ENCODE measurements at places on chromosomes 5 and 9.

- H3K4me3 ChIP-seq: no peak overlapping the region
- no peak for DNase-seq
- peaks cover 27% of the 10 kb centered on the region for H3K4me1 ChIP-seq
- H3K36me3 ChIP-seq: no peaks in the 10 kb centered on the region
- H3K27me3 ChIP-seq: no peaks in the 10 kb centered on the region
Observed at GRCh38 chr5:16487456-16487855, 21.9 kb upstream of the ZNF622 start.

- no peaks in the 10 kb centered on the region for H3K36me3 ChIP-seq
- H3K4me3 ChIP-seq: no peak overlapping the region
- no peak overlapping the region for H3K27ac ChIP-seq
- H3K27me3 ChIP-seq: no peaks in the 10 kb centered on the region
- H3K4me1 ChIP-seq: peaks cover 33% of the 10 kb centered on the region
Observed at GRCh38 chr9:126487856-126488255, 125.9 kb upstream of the LMX1B start.

GRCh38 chr5:135988546-135988945, 33.8 kb upstream of the LECT2 start:
- H3K36me3 ChIP-seq: no peaks in the 10 kb centered on the region
- H3K4me1 ChIP-seq: no peaks in the 10 kb centered on the region
- peaks cover 15% of the 10 kb centered on the region for H3K27me3 ChIP-seq

DNA sequence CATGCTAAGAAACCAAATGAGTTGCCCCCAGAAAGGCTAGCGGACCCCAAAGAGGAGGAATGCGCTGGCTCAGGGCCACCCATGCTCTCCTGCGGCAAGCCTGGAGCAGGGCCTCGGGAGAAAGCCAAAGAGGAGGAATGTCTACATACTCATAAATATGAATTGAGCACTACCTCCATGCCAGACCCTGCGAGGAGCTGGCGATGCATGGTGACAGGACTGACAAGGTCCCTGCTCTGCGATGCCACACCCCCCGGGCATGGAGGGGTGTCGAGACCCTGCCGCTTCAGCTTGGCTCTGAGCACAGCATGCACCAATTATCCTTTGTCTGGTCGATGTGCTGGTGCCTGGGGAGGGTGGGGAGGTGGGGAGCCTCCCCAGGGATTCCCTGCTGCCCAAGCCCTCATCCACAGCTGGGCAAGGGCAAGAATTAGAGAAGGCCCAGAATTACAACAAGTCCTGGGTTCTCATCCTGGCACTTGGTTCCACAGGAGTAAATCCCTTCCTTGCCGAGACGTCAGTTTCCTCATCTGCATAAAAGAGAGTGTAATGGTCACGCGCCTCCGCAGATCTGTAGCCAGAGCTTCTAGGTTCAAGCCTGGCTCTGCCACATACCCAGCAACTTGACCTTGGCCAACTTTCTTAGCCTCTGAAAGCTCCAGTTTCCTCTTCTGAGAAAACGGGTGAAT, 74.4 kb downstream of the FAM114A2 start:
- no peak for DNase-seq
- peaks cover 8% of the 10 kb centered on the region for H3K27me3 ChIP-seq
- H3K4me3 ChIP-seq: no peak overlapping the region
- H3K4me1 ChIP-seq: peaks cover 14% of the 10 kb centered on the region
- no peaks in the 10 kb centered on the region for H3K36me3 ChIP-seq

DNA sequence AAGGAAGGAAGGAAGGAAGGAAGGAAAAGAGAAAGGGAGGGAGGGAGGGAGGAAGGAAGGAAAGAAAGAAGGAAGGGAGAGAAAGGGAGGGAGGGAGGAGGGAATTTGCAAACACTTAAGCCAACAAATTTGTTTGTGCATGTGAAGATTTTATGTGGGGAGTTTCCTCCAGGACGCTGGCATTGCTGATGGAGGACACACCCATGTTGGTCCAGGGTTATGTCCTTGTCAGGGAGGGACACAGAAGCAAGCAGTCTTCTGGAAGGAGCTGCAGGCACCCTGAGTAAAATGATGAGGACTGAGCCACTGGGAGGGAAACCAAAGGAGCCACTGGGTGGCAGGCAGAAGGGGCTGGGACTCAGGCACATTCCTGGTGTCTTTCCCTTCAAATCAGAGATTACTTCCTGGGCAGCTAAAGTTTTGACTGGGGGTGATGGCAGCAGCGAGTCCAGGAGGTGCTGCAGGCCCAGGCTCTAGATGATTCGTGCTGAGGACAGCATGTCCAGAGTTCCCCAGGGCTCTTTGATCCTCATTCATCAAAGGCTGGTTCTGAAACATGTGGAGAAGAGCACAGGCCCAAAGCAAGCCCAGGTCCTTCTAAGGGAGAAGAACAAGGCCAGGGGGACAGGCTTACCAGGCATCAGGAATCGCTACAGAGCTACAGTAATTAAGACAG, 109.2 kb downstream of the PAX5 start:
- H3K27ac ChIP-seq: no peak overlapping the region
- no peak overlapping the region for H3K4me3 ChIP-seq
- DNase-seq: no peak

DNA sequence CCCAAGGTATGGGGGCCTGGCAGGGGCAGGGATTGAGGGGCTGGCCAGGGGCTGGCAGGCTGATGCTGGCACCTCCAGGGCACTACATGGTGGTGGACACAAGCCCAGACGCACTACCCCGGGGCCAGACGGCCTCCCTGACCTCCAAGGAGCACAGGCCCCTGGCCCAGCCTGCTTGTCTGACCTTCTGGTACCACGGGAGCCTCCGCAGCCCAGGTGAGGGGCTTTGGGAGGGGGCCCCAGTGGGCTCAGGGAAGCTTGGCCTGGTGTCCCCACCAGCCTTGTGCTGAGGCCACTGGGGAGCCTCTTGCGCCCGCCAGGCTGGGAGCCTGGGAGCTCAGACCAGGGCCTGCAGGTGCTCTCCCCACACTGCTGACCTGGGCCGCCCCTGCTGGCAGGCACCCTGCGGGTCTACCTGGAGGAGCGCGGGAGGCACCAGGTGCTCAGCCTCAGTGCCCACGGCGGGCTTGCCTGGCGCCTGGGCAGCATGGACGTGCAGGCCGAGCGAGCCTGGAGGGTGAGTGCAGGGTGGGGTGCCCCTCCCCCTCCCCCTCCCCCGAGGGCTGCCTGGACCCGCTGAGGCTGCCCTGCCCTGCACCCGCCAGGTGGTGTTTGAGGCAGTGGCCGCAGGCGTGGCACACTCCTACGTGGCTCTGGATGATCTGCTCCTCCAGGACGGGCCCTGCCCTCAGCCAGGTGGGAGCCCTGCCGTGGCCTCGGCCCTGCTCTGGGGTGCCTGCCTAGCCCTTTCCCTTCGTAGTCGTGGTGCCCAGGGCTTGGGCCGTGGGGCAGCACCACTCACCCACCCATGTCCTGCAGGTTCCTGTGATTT, 5.7 kb downstream of the MAMDC4 start:
- peaks cover 5% of the 10 kb centered on the region for H3K4me1 ChIP-seq
- no peaks in the 10 kb centered on the region for H3K36me3 ChIP-seq
- H3K27ac ChIP-seq: no peak overlapping the region
- H3K27me3 ChIP-seq: no peaks in the 10 kb centered on the region

Data from naive thymus-derived CD8-positive, alpha-beta T cell (primary cell).